ENCODE measurements at places on chromosomes 12 and 14.

- DNase-seq, result no peak
Observed at GRCh38 chr12:644303-644639, 19.0 kb downstream of the NINJ2 start.

- no peak for DNase-seq
Observed at GRCh38 chr12:62006076-62006732, 254.0 kb upstream of the USP15 start.

- DNase-seq, result peak; percentile 61
Observed at GRCh38 chr14:61620130-61620946, 75.0 kb upstream of the HIF1A start.

GRCh38 chr12:68793975-68794652, 13.9 kb upstream of the MDM2 start:
- DNase-seq, result no peak

- DNase-seq, result no peak
Observed at GRCh38 chr12:67524861-67525616, 123.5 kb upstream of the DYRK2 start.

DNA sequence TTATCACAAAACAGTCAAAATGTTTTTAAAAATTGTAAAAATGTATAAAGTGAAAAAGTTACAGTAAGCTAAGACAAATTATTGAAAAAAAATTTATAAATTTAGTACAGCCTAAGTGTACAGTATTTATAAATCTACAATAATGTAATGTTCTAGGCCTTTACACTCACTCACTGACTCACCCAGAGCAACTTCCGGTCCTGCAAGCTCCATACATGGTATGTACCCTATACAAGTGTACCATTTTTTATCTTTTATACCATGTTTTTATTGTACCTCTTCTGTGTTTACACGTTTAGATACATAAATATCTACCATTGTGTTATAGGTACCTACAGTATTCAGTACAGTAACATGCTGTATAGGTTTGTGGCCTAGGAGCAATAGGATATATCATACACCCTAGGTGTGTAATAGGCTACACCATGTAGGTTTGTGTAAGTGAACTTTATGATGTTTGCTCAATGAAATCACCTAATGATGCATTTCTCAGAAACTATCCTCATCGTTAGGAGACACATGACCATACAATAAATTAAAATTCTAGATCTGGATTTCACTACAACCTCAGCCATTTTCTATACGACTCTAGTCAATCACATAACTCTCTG, 66.8 kb downstream of the TXNDC16 start:
- DNase-seq, result no peak

- no peak for DNase-seq
Observed at GRCh38 chr14:51474854-51475253, 176.9 kb upstream of the FRMD6 start.

Data from stimulated activated effector memory CD8-positive, alpha-beta T cell treated with anti-CD3 and anti-CD28 coated beads, Interleukin-12 subunit alpha, Interleukin-12 subunit beta, amount 100 ng/mL, for 72 hours (primary cell).